ENCODE measurements at places on chromosomes 5 and 9. TPM values are rescaled to one million over a fixed set of nuclear protein-coding genes. Genes with fewer than 3 reads are reported as not detected.

GABRA6 gene
- not detected for total RNA-seq

DNA sequence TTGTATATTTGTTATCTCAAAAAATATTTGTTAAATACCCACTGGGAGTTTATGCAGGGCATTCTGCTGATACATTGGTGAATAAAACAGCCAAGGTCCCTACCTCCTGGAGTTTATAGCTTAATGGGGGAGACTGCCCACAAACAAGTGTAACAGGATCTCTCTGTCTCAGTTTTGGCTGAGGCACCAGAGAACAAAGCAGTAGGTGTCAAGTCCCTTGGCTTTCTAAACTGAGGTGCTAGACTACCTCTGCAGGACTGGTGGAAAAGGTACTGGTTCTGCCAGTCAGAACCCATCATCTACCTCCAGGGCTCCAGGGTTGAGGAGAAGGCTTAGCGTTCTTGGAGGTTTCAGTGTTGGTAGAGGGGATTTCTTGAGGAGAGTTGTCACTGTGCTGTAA, 188.4 kb upstream of the ELL2 start:
- H3K36me3 ChIP-seq = no peaks in the 10 kb centered on the region
- H3K4me3 ChIP-seq = no peak overlapping the region
- DNase-seq = no peak
- H3K27ac ChIP-seq = no peak overlapping the region
- peaks cover 6% of the 10 kb centered on the region for H3K27me3 ChIP-seq

DNA sequence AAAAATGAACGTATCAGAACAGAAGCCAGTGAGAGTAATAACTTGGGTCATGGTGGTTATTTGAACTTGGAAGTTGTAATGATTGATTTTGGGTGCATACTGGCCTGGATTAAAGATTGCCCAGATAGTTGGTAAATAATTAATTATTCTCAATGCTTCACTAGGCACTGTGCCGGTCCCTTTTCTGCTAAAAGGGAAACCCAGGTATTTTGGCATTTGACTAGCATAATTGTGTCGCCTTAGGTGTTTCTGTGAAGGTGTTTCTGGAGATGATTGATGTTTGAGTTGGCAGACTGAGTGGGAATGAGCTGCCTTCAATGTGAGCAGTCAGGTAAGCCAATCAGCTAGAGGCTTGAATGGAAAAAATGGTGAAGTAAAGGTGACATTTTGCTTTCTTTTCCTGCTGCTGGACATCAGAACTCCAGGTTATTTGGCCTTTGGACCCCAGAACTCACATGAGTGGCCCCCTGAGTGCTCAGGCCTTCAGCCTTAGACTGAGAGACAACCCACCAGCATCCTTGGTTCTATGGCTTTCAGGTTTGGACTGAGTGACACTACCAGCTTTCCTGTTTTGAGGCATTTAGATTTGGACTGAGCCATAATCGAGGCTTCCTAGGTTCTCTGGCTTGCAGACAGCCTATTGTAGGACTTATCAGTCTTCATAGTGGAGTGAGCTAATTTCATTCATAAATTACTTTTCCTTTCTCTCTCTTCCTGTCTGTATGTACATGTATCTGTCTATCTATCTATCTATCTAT, 120.7 kb upstream of the PAPPA start:
- H3K36me3 ChIP-seq = no peaks in the 10 kb centered on the region
- no peak for DNase-seq
- no peak overlapping the region for H3K27ac ChIP-seq
- H3K4me3 ChIP-seq = no peak overlapping the region

GRCh38 chr5:157924931-157925729, 66.2 kb upstream of the CLINT1 start:
- no peak overlapping the region for H3K27ac ChIP-seq
- H3K27me3 ChIP-seq = no peaks in the 10 kb centered on the region

DNA sequence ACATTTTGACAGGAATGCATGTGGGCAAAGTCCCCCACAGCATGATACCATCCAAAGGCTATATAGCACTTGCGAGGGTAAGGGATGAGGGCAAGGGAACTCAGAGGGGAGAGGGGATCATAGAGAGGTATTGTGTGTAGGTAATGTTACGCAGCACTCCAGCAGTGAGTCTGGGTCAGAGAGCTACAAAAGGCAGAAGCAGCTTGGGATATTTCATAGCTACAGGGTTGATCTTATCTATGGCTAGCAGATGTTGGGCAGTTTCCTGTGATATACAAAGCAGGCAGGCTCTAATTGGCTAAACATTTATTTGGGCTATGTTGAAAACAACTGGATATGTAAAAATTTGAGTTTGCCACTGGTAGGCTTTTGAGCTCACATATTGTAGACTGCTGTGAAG, 17.8 kb upstream of the SLCO4C1 start:
- no peak overlapping the region for H3K4me3 ChIP-seq
- no peak for DNase-seq
- H3K4me1 ChIP-seq = no peaks in the 10 kb centered on the region
- H3K36me3 ChIP-seq = no peaks in the 10 kb centered on the region
- no peak overlapping the region for H3K27ac ChIP-seq

GABRA1 gene
- total RNA-seq = not detected

- H3K4me3 ChIP-seq = no peak overlapping the region
- H3K4me1 ChIP-seq = no peaks in the 10 kb centered on the region
- H3K27me3 ChIP-seq = peaks cover 6% of the 10 kb centered on the region
- H3K36me3 ChIP-seq = no peaks in the 10 kb centered on the region
- no peak for DNase-seq
- no peak overlapping the region for H3K27ac ChIP-seq
These were observed 61.5 kb downstream of the SV2C start for GRCh38 chr5:76144513-76145274.

- H3K27me3 ChIP-seq = no peaks in the 10 kb centered on the region
- DNase-seq = no peak
- no peak overlapping the region for H3K27ac ChIP-seq
- H3K36me3 ChIP-seq = no peaks in the 10 kb centered on the region
- peaks cover 7% of the 10 kb centered on the region for H3K4me1 ChIP-seq
These were observed 112.8 kb downstream of the ARHGAP26 start for GRCh38 chr5:142883025-142883424.

- H3K4me1 ChIP-seq = no peaks in the 10 kb centered on the region
- peaks cover 23% of the 10 kb centered on the region for H3K27me3 ChIP-seq
- peak; percentile 3 for DNase-seq
- H3K4me3 ChIP-seq = no peak overlapping the region
- no peak overlapping the region for H3K27ac ChIP-seq
These were observed 102.0 kb upstream of the FSTL4 start for GRCh38 chr5:133714161-133714915.

DNA sequence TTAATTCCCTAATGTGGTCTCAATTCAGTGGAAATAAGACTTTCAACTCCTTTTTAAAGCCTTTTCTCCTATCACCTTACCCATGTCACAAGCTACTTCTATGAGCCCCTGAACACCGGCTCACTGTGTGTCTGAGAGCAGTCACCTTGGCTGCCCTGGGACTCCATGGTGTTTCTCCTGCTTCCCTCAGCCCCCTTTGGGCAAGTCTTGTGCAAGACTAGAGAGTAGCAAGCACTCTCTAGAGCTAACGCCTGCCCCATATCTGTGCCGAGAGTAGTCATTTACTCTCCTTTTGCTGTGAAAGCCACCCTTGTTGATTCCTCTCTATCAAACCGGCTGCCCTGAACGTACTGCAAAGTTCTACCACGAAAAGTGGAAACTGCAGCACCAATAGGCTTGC, 77.9 kb upstream of the DAB2 start:
- H3K4me1 ChIP-seq = no peaks in the 10 kb centered on the region
- no peak for DNase-seq
- no peak overlapping the region for H3K4me3 ChIP-seq
- H3K27ac ChIP-seq = no peak overlapping the region
- peaks cover 22% of the 10 kb centered on the region for H3K27me3 ChIP-seq
- H3K36me3 ChIP-seq = no peaks in the 10 kb centered on the region

FOXD4L6 gene
- not detected for total RNA-seq

GRCh38 chr9:77018058-77018968, 1.1 kb upstream of the FOXB2 start:
- peaks cover 10% of the 10 kb centered on the region for H3K4me1 ChIP-seq
- H3K27me3 ChIP-seq = peaks cover 95% of the 10 kb centered on the region
- DNase-seq = no peak
- H3K4me3 ChIP-seq = peak overlapping the region; percentile 17
- H3K27ac ChIP-seq = peak overlapping the region; percentile 68

ACOT12 gene
- not detected for total RNA-seq

KLF9 gene
- total RNA-seq = 12.2 TPM

- H3K4me3 ChIP-seq = no peak overlapping the region
- H3K27me3 ChIP-seq = no peaks in the 10 kb centered on the region
- DNase-seq = no peak
- H3K27ac ChIP-seq = no peak overlapping the region
- peaks cover 4% of the 10 kb centered on the region for H3K4me1 ChIP-seq
- peaks cover 11% of the 10 kb centered on the region for H3K36me3 ChIP-seq
These were observed 9.3 kb downstream of the SCAMP1 start for GRCh38 chr5:78369680-78370079.

- H3K27me3 ChIP-seq = peaks cover 3% of the 10 kb centered on the region
- no peaks in the 10 kb centered on the region for H3K4me1 ChIP-seq
- no peak for DNase-seq
- no peak overlapping the region for H3K4me3 ChIP-seq
- no peak overlapping the region for H3K27ac ChIP-seq
These were observed 41.7 kb upstream of the ZNF354B start for GRCh38 chr5:178818094-178818493.

SPINK13 gene
- total RNA-seq = not detected

DNA sequence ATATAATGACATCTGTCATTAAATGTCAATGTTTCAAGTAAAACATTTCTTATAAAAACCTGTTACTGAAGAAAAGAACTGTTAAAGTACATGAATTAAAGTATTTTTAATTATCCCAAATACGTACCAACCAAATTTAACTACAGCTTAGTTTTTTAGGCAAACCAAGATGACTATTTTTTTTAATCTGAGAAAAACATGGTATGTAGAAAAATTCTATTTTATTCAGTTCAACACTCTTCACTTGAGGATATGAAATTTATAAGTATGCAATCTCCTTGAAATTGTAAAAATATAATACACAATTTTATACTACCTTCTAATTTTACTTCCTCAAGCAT, 75.3 kb upstream of the IFNE start:
- no peak overlapping the region for H3K4me3 ChIP-seq
- DNase-seq = no peak
- H3K4me1 ChIP-seq = peaks cover 9% of the 10 kb centered on the region
- no peak overlapping the region for H3K27ac ChIP-seq
- H3K36me3 ChIP-seq = no peaks in the 10 kb centered on the region

- DNase-seq = no peak
- H3K27ac ChIP-seq = no peak overlapping the region
- no peaks in the 10 kb centered on the region for H3K36me3 ChIP-seq
- no peaks in the 10 kb centered on the region for H3K27me3 ChIP-seq
- no peak overlapping the region for H3K4me3 ChIP-seq
- H3K4me1 ChIP-seq = peaks cover 5% of the 10 kb centered on the region
These were observed 89.1 kb upstream of the LIFR start for GRCh38 chr5:38645508-38645907.

GRCh38 chr9:88312045-88312444, 76.2 kb upstream of the SPIN1 start:
- peak overlapping the region; percentile 76 for H3K27ac ChIP-seq
- H3K4me1 ChIP-seq = peaks cover 46% of the 10 kb centered on the region
- DNase-seq = peak; percentile 48
- H3K27me3 ChIP-seq = peaks cover 8% of the 10 kb centered on the region
- H3K4me3 ChIP-seq = no peak overlapping the region

ARID3C gene
- total RNA-seq = 0.26 TPM

BNIP1 gene
- 16.3 TPM for total RNA-seq

DNA sequence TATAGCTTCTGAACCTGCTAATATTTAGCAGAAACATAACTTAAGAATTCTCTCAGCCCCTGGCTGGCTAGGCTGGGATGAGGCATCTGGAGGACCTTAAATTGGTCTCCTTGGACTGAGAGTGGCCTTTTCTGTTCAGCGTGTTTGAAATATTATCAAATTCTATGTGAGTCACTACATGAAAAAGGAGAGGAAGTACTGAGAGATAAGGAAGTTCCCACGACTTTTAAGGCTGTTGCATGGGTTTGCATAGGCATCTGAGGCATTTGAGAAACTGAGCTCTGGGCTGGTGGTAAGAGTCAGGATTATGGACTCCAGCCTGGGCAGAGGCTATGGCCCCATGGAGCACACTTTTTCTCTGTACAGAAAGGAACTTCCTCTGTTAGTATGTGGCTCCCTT, 816.2 kb upstream of the GRAMD2B start:
- no peak for DNase-seq
- H3K36me3 ChIP-seq = no peaks in the 10 kb centered on the region
- no peaks in the 10 kb centered on the region for H3K27me3 ChIP-seq
- H3K27ac ChIP-seq = no peak overlapping the region
- H3K4me3 ChIP-seq = no peak overlapping the region

COL23A1 gene
- 0.19 TPM for total RNA-seq

TRIM14 gene
- 84.6 TPM for total RNA-seq

FRRS1L gene
- total RNA-seq = not detected

DNA sequence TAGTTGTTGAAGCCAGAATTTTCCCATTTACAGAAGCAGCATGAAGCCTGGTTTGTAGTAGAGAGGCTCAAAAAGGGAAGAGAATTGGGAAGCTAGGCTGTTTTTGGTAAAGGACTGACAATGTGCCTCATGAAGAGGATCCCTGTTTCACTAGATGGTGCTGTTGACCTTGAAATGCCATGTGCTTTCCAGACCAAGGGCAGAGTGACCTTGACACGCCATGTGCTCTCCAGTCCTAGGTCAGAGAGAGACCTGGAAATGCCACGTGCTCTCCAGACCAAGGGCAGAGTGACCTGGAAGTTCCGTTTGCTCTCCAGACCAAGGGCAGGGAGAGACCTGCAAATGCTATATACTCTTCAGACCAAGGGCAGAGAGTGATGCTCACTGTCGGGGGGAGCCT, 32.0 kb downstream of the UNC13B start:
- H3K27ac ChIP-seq = no peak overlapping the region
- H3K4me1 ChIP-seq = no peaks in the 10 kb centered on the region
- DNase-seq = no peak
- peaks cover 2% of the 10 kb centered on the region for H3K36me3 ChIP-seq

DNA sequence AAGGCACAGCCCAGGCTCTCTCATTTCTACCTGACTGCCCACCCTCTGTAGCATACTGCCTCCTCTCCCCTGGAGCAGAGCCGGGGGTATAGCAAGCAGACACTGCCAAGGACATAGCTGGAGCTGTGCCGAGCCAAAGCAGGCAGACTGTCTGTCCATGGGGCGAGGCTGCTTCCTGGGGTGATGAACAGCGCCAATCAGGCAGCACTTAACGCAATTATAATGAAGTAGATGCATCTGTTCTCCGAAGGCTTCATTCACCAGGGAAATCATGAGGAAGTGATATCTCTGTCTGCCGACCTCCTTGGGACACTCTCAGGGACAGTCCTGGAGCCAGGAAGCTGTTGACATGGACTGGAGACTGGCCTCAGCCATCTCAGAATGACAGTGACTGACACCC, 230.7 kb downstream of the ASTN2 start:
- H3K4me3 ChIP-seq = no peak overlapping the region
- no peaks in the 10 kb centered on the region for H3K27me3 ChIP-seq
- no peaks in the 10 kb centered on the region for H3K4me1 ChIP-seq
- no peak for DNase-seq
- H3K27ac ChIP-seq = no peak overlapping the region

- H3K27me3 ChIP-seq = no peaks in the 10 kb centered on the region
- DNase-seq = no peak
- no peaks in the 10 kb centered on the region for H3K4me1 ChIP-seq
- H3K4me3 ChIP-seq = no peak overlapping the region
- peaks cover 16% of the 10 kb centered on the region for H3K36me3 ChIP-seq
- H3K27ac ChIP-seq = no peak overlapping the region
These were observed 15.8 kb downstream of the CLPTM1L start for GRCh38 chr5:1329111-1329579.

All from activated CD8-positive, alpha-beta memory T cell treated with anti-CD3 and anti-CD28 coated beads, Interleukin-2, amount 10 ng/mL, durations not matched to agents 7 days and 5 days (primary cell).